ENCODE measurements at places on chromosomes 16 and 17. TPM values are rescaled to one million over a fixed set of nuclear protein-coding genes. Genes with fewer than 3 reads are reported as not detected.
A peak's percentile ranks its signal among the peaks of the same experiment; 100 is the strongest.

DNA sequence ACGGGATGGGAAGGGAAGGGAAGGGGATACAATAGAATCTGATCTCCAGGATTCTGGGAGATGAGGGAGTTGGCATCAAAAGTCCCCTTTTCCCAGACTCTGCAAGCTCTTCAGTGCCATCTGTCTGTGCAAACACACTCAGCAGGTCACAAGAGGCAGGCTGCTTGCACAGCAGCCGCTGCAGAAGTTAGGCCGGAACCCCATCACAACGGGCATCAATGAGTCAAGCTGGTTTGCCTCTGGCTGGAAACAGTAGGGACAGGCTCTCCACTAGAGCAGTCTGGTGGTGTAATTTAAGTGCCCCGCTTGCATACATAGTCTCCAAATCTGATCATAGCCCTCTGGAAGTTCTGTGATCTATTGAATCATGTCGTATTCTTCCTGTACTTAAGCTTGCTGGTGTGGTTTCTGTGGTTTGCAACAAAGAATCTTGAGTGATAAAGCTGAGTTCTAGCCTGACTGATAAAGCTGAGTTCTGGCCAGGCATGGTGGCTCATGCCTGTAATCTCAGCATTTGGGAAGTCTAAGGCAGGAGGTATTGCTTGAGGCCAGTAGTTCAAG is 33.7 kb upstream of the KDM8 start:
- no peak overlapping the region for H3K27ac ChIP-seq
- peaks cover 66% of the 10 kb centered on the region for H3K4me1 ChIP-seq
- peak; percentile 60 for DNase-seq
- H3K27me3 ChIP-seq = no peaks in the 10 kb centered on the region
- H3K36me3 ChIP-seq = no peaks in the 10 kb centered on the region
- no peak overlapping the region for H3K4me3 ChIP-seq

GRCh38 chr16:64217789-64218535 is 903.9 kb downstream of the CDH11 start:
- H3K27ac ChIP-seq = no peak overlapping the region
- H3K4me1 ChIP-seq = no peaks in the 10 kb centered on the region
- no peak overlapping the region for H3K4me3 ChIP-seq
- no peak for DNase-seq
- H3K36me3 ChIP-seq = no peaks in the 10 kb centered on the region

Gene TBC1D3L
- total RNA-seq = 6.6 TPM

Gene HOXB5
- not detected for total RNA-seq

- H3K4me3 ChIP-seq = no peak overlapping the region
- no peaks in the 10 kb centered on the region for H3K4me1 ChIP-seq
- no peaks in the 10 kb centered on the region for H3K36me3 ChIP-seq
- H3K27me3 ChIP-seq = no peaks in the 10 kb centered on the region
- H3K27ac ChIP-seq = no peak overlapping the region
These were observed 19.2 kb upstream of the ABAT start for GRCh38 chr16:8655184-8655717.

Gene NKD1
- 1.2 TPM for total RNA-seq

Gene MYH13
- total RNA-seq = not detected

Gene CCL7
- not detected for total RNA-seq

DNA sequence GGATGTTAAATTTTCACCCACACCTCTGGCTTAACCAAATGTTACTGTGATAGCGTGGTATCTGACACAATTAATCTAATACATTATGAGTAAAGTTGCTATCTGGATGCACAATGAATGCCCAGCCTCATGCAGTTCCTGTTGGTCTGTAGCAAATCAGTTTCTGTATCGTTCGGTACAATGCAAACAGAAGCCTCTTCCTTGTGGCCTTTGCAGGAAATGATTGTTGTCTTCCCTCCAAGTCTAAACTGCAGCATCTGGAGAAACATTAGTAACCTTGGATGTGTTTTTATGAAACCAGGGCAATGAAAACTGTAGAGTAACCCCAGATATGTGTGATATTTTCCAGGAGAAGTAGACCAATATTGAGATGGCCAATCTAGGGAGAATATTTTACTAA is 46.8 kb downstream of the CYB561 start:
- no peak overlapping the region for H3K4me3 ChIP-seq
- no peak for DNase-seq
- H3K4me1 ChIP-seq = no peaks in the 10 kb centered on the region
- no peaks in the 10 kb centered on the region for H3K36me3 ChIP-seq

- peaks cover 18% of the 10 kb centered on the region for H3K4me1 ChIP-seq
- DNase-seq = no peak
- H3K4me3 ChIP-seq = no peak overlapping the region
- H3K27me3 ChIP-seq = no peaks in the 10 kb centered on the region
These were observed 6.2 kb downstream of the RPS6KB1 start for GRCh38 chr17:59899099-59899498.

- H3K27me3 ChIP-seq = no peaks in the 10 kb centered on the region
- peaks cover 19% of the 10 kb centered on the region for H3K36me3 ChIP-seq
- no peak overlapping the region for H3K4me3 ChIP-seq
- H3K27ac ChIP-seq = no peak overlapping the region
- no peak for DNase-seq
- H3K4me1 ChIP-seq = no peaks in the 10 kb centered on the region
These were observed 24.9 kb downstream of the ERCC4 start for GRCh38 chr16:13944816-13945215.

GRCh38 chr16:79623062-79623461 is 22.5 kb upstream of the MAF start:
- H3K36me3 ChIP-seq = no peaks in the 10 kb centered on the region
- H3K27ac ChIP-seq = no peak overlapping the region
- H3K27me3 ChIP-seq = no peaks in the 10 kb centered on the region

DNA sequence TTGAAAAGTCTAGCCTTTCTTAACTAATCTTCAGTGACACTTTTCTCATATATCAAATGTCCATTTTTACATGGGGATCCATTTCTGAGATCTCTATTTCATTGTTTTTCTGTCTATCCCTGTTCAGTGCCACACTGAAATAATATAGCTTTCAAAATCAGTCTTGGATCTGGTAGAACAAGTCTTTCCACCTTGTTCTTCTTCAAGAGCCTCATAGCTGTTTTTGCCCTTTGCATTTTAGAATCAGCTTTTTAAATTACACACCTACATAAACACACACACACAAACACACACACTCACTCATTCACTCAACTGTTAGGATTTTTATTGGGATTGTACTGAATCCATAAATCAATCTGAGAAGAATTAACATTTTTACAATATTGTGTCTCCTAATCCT is 19.2 kb downstream of the GSDMB start:
- no peak for DNase-seq
- H3K4me1 ChIP-seq = peaks cover 14% of the 10 kb centered on the region
- H3K36me3 ChIP-seq = no peaks in the 10 kb centered on the region
- no peak overlapping the region for H3K27ac ChIP-seq

- no peak for DNase-seq
- H3K27ac ChIP-seq = no peak overlapping the region
- no peaks in the 10 kb centered on the region for H3K36me3 ChIP-seq
- peaks cover 47% of the 10 kb centered on the region for H3K4me1 ChIP-seq
- H3K4me3 ChIP-seq = no peak overlapping the region
These were observed 18.9 kb downstream of the CLTC start for GRCh38 chr17:59638553-59638952.

DNA sequence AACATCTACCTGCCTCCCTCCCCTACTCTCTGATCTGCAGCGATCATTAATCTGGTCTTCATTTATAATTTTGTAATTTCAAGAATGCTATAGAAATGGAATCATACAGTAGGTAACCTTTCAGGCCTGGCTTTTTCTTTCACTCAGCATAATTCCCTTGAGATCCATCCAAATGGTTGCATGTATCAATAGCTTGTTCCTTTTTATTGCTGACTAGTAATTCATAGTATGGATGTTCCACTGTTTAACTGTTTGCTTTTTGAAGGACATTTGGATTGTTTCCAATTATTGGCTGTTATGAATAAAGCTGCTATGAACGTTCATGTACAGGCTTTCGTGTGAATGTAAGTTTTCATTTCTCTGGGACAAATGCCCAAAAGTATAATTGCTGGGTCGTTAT is 125.2 kb downstream of the USP31 start:
- no peak overlapping the region for H3K27ac ChIP-seq
- no peak for DNase-seq
- H3K36me3 ChIP-seq = no peaks in the 10 kb centered on the region
- H3K4me1 ChIP-seq = no peaks in the 10 kb centered on the region
- H3K27me3 ChIP-seq = no peaks in the 10 kb centered on the region

DNA sequence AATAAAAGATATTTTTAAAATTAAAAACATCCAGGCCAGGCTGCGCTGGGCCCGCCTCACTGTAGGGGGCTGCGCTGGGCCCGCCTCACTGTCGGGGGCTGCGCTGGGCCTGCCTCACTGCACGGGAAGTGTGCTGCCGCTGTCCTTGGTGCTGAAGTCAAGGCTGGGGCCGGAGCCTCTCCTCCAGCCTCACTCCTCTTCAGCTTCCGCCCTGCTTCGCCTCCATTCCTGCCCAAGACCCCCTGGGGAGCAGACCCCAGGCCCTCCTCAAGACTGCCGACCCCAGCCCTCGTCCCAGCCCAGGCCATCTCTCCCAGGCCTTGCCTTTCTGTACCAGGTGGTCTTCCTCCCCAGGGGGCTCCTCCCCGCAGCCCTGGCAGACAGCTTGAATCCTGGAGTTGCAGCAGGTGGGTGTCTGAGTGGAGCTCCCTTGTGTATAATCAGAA is 26.2 kb downstream of the ENDOV start:
- no peak overlapping the region for H3K27ac ChIP-seq
- peak; percentile 70 for DNase-seq
- no peaks in the 10 kb centered on the region for H3K4me1 ChIP-seq
- H3K4me3 ChIP-seq = no peak overlapping the region

Gene DPEP1
- total RNA-seq = not detected

Gene NPIPA2
- 1.4 TPM for total RNA-seq

Gene CRYBA1
- total RNA-seq = not detected

Gene RHBDL1
- 0.33 TPM for total RNA-seq

DNA sequence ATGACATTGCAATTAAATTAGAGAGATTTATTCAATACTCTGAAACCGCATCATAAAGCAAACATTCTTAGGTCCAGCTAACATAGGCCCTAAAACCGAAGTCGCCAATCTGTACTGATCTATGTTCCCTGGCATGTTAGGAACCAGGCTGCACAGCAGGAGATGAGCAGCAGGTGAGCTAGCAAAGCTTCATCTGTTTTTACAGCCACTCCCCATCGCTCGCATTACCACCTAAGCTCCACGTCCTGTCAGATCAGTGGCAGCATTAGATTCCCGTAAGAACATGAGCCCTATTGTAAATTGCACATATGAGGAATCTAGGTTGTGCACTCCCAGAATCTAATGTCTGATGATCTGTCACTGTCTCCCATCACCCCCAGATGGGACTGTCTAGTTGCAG is 91.5 kb downstream of the PARN start:
- H3K4me3 ChIP-seq = no peak overlapping the region
- no peaks in the 10 kb centered on the region for H3K4me1 ChIP-seq
- peaks cover 4% of the 10 kb centered on the region for H3K36me3 ChIP-seq
- no peaks in the 10 kb centered on the region for H3K27me3 ChIP-seq
- DNase-seq = no peak

- no peaks in the 10 kb centered on the region for H3K27me3 ChIP-seq
- H3K4me3 ChIP-seq = no peak overlapping the region
- H3K27ac ChIP-seq = no peak overlapping the region
- DNase-seq = no peak
- no peaks in the 10 kb centered on the region for H3K4me1 ChIP-seq
These were observed 277.9 kb upstream of the MON1B start for GRCh38 chr16:76913046-76913445.

DNA sequence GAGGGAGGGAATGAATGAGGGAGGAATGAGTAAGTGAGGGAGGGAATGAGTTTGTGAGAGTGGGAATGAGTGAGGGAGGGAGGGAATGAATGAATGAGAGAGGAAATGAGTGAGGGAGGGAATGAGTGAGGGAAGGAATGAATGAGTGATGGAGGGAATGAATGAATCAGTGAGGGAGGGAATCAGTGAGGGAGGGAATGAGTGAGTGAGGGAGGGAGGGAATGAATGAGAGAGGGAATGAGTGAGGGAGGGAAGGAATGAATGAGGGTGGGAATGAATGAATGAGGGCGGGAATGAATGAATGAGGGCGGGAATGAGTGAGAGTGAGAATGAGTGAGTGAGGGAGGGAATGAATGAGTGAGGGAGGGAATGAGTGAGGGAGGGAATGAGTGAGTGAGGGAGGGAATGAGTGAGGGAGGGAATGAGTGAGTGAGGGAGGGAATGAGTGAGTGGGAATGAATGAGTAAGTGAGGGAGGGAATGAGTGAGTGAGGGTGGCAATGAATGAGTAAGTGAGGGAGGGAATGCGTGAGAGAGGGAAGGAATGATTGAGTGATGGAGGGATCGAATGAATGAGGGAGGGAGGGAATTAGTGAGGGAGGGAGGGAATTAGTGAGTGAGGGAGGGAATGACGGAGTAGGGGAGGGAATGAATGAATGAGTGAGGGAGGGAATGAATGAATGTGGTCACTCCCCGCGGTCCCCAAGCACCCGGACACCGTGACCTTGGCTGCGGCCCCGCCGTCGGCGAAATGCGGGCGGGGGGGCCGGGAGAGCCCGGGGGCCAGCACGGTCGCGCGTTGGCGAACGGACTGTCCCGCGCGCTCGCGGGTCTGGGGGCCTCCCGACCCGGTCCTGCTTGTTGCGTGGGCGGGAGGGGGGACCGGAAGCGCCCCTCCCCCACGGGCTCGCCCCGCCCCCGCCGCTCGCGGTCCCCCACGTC is 1.1 kb upstream of the UBE2I start:
- peak overlapping the region; percentile 84 for H3K4me3 ChIP-seq
- peak overlapping the region; percentile 100 for H3K27ac ChIP-seq
- peaks cover 44% of the 10 kb centered on the region for H3K4me1 ChIP-seq
- no peak for DNase-seq

Gene MPP2
- 1.1 TPM for total RNA-seq

GRCh38 chr17:71035226-71035625 is 865.9 kb downstream of the KCNJ2 start:
- no peak overlapping the region for H3K27ac ChIP-seq
- no peak for DNase-seq
- H3K4me3 ChIP-seq = no peak overlapping the region
- no peaks in the 10 kb centered on the region for H3K36me3 ChIP-seq
- no peaks in the 10 kb centered on the region for H3K27me3 ChIP-seq

- no peak overlapping the region for H3K4me3 ChIP-seq
- DNase-seq = no peak
- H3K4me1 ChIP-seq = no peaks in the 10 kb centered on the region
- H3K36me3 ChIP-seq = no peaks in the 10 kb centered on the region
These were observed 46.9 kb upstream of the TMEM132E start for GRCh38 chr17:34532281-34533065.
